Panc1 (cell line): ENCODE measurements at places on chromosomes 2 and 18. TPM values are rescaled to one million over a fixed set of nuclear protein-coding genes. Genes with fewer than 3 reads are reported as not detected.
A peak's percentile ranks its signal among the peaks of the same experiment; 100 is the strongest.

GRCh38 chr2:50694798-50695197 is 337.1 kb downstream of the NRXN1 start:
- DNase-seq: no peak

- DNase-seq: no peak
These were observed 57.3 kb upstream of the KLF7 start for GRCh38 chr2:207223051-207223450.

DNA sequence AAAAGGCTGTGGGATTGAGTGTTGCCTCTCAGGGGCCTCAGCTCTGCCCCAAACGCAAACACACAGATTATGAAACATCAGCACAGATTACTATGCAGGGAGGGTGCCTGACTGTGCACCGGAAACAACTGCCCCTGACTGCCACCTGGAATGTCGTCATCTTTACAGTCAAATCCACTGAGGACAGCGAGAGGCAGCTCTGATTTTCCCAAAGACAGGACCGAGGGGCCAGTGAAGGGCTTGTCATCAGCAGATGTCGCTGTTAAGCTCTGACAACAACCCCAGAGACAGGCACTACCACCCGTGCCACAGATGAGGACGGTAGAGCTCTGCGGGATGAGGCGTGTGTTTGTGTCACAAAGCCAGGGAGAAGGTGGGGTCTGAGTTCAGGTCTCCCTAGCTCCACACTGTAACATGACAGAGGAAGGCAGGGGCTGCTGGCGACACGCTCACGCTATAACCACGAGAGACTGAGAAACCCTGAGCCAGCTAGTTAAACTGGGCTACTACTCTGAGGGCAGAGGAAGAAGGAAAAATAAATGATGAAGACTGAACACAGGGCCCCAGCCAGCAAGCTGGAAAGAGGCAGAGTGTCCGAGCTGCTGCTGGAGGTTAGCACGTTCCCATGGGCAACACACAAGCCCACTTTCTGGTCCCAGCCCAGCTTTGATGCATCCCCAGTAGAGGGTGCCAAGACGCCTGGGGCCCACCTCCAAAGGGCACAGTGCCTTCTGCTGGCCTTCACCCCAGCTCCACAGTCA is 47.0 kb downstream of the PARD6G start:
- peak; percentile 42 for DNase-seq

DNA sequence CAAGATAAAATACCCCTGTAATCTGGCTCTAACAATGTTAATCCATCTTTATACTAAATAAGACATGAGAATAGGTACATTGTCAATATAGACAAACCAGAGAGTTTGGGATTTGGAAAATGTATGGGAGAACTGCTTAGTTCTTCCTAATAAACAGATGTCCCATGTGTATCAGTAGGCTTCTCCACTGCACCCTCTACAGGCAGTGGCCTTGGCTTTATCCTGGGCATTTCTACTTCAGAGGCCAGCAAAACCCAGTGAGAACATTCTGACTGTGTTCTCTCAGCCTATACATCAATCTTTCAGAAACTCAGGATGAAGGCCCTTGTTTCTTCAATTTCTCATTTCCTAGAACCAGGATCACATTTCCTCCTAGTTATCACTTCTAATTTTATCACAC is 1167.5 kb upstream of the ACVR2A start:
- no peak for DNase-seq

DNA sequence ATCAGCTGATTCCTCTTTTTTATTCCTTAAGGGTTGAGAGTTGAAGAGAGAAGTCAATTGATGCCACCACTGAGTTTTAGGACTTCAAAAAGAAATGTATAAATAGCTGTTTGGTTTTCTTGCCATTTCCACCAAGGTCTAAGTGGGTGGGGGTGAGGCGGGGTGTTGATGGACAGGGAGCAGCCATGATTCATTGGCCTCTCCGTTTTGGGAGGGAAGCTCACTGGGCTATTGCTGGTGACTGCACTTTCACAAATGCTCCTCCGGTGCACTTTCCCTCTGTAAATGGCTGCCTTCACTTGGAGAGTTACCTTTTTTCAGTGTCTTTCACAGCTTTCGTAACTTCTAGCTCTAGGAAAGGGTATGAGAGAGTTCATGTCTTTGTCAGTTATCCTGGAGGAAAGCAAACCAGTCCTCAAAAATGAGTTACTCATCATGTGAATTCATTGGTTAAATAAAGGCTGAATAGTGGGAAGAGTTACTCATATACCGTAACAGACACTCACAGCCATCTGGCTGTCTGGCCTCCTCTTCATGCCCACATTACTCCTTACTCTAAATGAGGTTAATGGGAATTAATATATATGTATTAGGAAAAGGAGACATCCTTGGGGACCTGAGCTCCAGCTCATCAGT is 17.4 kb upstream of the CTAGE1 start:
- no peak for DNase-seq

The GPR155 gene
- 2.1 TPM for total RNA-seq

The ZNF512 gene
- total RNA-seq: 12.8 TPM
